ENCODE measurements at places on chromosomes 11 and 22.

- no peak for DNase-seq
Measured at GRCh38 chr11:313787-314553, at the start of gene IFITM1. Gene IFITM1 (plus strand): TSS chr11:314040. CDS start chr11:314171, 131 bp downstream.

GRCh38 chr22:27668828-27669797 is 132.4 kb downstream of the MN1 start:
- DNase-seq, result no peak

GRCh38 chr11:14857621-14858020 is 34.4 kb downstream of the CYP2R1 start:
- no peak for DNase-seq

GRCh38 chr22:17368554-17369438 is 464 bp upstream of the CECR2 start:
- peak; percentile 35 for DNase-seq

DNA sequence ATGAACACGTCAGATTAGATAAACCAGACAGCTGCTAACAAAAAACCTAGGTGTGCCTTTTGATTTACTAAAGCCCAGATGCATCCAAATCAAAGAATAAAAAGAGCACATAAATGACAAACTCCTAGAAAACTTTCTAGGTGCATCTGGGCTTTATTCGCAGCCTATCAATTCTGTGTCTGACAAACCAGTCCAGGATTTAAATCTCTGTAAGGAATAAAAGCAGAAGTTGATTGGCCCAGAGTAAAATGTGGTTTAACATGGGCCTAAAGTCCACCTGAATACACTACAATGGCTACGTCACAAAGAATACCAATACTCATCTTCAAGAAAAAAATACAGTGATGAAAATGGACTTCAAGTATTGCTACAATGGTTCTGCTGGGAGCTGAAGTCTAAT is 66.8 kb downstream of the SOX6 start:
- no peak for DNase-seq

DNA sequence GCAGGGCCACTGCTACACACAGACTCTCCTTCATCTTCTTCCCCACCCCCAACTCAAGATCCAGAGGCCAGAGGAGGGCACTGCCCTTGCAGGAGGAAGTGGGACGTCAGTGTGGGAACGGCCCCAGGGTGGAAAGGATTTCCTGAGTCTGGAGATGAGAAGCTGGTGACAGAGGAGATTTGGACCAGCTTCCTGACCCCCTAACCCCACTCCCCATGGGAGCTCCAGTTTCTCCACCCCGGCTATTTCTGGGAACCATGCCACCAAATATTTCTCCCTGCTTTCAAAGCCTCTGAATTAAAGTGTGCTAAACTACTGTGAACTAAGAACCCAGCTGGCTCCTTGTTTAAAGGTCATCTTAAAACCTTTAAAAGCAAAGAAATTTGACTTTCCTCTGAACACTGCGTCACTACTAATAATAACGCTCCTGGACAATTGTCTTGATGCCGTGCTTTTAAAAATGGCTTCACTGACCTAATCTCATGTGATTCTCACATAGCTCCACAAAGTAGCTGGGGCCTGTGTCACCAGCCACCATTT is 46.6 kb downstream of the CWC15 start:
- DNase-seq, result no peak

All from NCI-H1436 (cell line).